SJSA1 (cell line): ENCODE measurements at places on chromosomes 1 and 21.

- DNase-seq, result no peak
Observed at GRCh38 chr1:114499478-114499877, 11.5 kb downstream of the TRIM33 start.

- DNase-seq, result no peak
Observed at GRCh38 chr1:213409208-213409631, 358.2 kb downstream of the RPS6KC1 start.

DNA sequence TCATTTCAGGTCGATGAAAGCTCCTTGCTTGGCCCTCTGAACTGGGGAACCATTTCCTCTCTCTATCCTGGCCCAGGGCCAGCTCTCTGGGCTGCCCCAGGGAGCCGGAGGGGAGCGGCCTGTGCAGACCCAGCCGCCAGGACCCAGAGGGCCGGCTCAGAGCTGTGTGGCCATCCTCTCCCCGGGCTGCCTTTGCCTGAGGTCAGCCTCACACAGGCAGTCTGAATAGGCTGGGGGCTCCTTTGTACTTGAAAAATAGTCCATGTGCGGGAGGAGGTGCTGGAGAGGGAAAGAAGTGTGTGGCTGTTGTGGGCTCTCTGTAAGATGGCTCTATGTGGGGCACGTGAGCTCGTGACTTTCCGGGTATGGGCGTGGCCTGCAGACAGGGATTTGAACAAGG lies 275.1 kb upstream of the VAMP3 start:
- no peak for DNase-seq

GRCh38 chr1:39195166-39196111 lies 9.1 kb upstream of the MACF1 start:
- DNase-seq, result peak; percentile 72

GRCh38 chr1:94060720-94061119 lies 60.2 kb downstream of the ABCA4 start:
- no peak for DNase-seq

DNA sequence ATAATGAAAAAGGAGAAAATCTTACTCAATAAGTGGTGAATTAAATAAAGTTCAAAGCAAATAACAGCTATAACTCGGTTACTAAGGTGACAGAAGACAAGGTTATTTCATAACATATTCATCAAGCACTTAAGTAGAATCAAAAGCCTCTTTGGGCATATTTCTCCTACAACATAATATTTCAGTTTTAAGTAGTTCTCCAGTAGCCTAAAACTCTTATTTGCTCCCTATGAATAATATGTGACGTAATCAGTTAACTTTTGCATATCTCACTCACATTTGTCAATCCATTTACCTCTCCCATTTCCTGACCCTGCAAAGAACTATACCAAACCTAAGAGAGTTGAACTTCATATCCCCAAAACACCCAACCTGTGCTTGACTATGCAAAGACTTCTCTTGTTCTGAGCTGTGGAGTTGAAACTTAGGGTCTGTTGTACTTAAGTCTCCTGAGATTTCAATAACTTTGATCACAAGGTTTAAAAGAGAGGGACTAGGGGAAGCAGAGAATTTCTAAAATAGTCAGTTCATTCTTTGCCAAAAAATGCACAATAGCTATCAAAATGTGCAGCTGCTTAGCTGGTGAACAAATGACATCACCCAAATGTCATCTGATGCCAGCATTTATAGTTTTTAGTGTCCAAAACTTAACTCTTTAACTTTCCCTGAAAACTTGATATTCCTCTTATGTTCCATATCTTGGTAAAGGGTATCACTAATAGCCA lies 37.2 kb downstream of the TTLL7 start:
- DNase-seq, result no peak

GRCh38 chr1:89734442-89734841 lies 86.4 kb upstream of the LRRC8D start:
- DNase-seq, result no peak

- peak; percentile 85 for DNase-seq
Observed at GRCh38 chr1:112637254-112638109, 17.9 kb downstream of the CAPZA1 start.

DNA sequence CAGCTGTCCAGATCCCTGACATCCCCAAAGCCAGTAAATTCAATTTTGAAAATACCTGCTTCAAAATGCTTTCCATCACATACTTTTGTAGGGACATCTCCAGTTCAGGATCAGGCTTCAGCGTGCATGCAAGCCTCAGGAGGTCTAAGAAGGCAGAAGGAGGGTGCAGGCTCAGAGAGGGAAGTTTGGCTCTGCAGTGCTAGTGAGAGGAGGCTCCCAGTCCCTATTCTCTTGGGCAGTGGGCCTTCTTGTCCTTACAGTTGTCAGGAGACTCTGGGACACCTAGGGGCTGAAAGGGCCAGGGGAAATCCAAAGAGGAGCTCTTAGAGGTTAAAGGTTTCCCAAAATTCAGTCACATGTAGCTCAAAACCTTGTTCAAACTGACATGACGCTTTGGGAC lies 20.1 kb downstream of the ADCY10 start:
- no peak for DNase-seq

DNA sequence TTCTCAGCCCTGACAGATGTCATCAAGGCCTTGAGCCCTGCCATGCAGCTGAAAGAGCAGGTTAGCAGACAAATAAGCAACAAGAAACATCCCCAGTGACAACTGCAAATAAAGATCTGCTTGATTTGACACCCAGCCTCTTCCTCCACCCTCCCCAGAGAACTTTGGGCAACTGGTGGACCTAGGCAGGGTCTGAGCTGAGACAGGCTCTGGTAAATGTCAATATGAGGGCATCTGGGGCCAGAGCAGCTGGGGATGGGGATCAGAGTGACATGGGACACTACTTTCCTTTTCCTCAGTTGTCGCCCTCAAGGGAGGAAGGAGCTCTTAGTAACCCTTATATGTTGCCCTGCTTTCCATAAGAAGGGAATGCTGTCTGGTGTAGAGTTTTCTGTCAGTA lies 544.1 kb downstream of the NEGR1 start:
- DNase-seq, result no peak

DNA sequence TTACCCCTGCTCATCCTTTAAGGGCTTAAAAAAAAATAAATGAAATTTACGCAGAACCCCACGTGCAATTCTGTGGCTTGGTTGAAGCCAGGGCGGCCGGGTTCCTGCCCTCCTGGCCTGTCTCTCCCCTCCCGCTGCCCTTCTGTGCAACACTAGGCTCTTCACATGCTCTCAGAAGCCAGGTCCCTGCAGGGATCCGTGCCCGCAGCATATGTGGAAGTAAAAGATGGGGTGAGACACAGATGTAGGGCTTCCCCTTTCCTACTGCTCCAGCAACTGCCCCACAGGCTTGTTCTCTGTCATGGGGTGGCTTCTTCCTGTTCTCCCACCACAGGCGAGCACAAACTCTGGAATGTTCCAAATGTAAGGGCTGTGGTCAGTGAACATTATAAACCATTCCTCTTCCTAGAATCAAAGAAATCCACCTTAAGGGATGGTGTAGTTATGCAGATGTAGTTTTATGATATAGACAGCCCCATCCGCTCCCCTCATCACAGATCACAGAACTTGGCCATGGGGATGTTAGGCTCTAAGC lies 535.4 kb downstream of the KIF26B start:
- DNase-seq, result no peak

DNA sequence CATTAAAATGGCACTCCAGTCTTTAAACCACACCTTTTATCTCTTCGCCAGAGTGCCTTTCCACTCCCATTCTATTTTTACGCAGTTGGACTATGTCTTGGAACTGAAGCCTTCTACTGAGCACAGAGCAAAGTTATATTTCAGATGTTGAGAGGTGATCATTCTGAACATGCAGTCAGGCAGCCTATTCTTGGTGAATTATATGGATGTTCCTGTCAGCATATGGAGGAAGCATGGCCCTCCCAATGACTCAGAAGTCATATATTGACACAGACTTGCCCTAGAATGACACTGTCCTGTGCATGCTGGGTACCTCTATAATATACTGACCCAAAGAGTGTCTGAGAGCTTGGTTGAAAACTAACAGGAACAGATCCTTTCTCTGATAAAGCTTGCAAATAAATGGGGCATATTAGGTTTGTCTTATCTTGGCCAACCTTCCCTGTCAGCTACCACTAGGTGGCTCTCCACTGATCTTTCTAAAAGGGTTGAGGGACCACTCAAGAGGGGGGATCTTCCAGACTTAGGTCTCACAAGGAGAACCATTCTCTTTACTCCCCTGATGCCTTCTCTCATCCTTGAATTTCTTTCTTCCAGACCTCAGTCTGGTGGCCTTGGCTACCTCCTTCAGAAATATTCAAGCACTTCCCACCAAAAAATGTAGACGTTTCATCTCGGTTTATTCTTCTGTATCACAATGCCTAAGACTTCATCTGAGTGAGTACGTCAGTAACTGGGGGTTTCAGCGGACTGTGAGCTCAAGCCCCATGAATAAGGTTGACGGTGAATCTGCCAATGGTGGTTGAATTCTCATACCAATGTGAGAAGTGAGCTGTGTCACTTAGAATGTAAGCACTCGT lies 11.8 kb upstream of the ALG14 start:
- peak; percentile 34 for DNase-seq

- DNase-seq, result no peak
Observed at GRCh38 chr1:112021263-112021662, 31.8 kb upstream of the KCND3 start.

DNA sequence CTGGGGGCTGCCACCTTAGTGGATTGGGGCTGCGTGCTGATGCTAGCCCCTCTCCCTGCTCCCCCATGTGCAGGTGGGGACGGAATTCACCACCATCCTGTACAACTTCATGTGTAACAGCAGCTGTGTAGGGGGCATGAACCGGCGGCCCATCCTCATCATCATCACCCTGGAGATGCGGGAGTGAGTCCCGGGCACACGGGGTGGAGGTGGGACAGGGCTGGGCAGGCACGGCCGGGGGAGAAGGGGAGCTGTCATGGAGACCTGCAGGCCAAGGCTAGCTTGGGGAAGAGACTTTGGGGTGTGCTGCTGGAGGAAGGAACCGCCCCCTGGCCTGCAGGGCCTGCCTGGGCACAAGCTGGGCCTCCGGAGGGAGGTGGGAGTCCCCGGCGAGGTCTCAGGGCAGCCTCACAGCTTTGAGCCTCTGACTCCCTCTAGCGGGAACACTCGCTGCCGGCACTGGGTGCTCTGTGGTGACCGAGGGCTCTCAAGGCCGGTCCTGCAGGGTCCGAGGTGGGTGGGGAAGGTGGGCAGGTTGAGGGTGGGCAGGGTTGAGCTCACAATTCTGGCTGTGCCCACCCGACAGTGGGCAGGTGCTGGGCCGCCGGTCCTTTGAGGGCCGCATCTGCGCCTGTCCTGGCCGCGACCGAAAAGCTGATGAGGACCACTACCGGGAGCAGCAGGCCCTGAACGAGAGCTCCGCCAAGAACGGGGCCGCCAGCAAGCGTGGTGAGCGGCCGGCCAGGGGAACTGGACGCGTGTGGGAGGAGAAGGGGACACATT lies 25.0 kb upstream of the CCDC27 start:
- no peak for DNase-seq

DNA sequence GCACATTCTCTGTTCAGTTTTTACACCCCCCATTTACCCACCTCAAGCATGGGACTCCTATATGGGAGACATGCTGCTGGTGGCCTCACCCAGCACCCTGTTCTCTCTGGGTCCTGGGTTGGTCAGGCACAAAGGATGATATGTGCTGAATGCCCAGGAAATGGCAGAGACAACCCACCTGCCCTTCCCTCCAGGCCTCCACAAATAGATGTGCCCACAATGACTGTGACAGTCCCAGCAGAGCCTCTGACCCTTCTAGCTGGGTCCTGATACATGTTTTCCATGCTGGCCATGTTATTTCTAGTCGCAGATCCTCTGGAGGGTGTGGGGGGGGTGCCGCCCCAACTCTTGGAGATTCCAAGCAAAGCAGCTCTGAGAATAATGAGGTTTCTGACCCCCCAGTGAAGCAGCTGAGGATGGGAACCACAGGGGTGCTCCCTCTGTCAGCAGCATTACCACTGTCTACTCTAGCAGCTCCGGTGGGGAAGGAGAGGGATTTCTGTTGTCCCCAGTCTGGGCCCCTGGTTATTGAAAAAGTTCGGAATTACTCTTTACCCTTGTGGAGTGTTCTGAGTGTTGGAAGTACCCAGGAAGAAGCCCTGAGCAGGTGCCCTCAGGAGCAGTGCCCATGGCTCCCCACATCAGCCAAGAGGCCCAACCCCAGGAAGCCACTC lies 1.2 kb upstream of the CCDC28B start:
- DNase-seq, result no peak

- DNase-seq, result peak; percentile 51
Observed at GRCh38 chr1:160291248-160292220, 6.6 kb upstream of the PEX19 start.

GRCh38 chr1:31679091-31679490 lies 24.7 kb downstream of the COL16A1 start:
- DNase-seq, result no peak

GRCh38 chr1:206427291-206427690 lies 43.0 kb upstream of the IKBKE start:
- DNase-seq, result no peak

DNA sequence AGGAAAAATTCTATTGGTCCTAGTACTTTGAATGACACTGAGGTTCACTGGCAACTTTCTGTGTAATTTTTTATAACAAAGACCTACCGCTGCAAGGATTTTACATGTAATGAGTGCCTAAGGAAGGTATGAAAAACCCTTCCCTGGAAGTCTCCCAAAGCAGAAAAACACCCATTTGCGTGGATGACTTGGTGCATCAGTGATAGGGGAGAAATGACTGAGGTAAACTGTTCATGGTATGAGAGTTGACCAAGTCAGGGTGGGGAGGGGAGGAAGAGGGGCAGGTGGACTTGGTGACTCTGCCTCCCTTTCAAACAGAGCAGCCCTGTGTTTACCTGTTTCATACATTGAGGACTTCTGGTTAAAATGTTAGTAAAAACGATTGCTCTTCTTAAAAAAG lies 78.8 kb upstream of the IPO9 start:
- DNase-seq, result no peak

DNA sequence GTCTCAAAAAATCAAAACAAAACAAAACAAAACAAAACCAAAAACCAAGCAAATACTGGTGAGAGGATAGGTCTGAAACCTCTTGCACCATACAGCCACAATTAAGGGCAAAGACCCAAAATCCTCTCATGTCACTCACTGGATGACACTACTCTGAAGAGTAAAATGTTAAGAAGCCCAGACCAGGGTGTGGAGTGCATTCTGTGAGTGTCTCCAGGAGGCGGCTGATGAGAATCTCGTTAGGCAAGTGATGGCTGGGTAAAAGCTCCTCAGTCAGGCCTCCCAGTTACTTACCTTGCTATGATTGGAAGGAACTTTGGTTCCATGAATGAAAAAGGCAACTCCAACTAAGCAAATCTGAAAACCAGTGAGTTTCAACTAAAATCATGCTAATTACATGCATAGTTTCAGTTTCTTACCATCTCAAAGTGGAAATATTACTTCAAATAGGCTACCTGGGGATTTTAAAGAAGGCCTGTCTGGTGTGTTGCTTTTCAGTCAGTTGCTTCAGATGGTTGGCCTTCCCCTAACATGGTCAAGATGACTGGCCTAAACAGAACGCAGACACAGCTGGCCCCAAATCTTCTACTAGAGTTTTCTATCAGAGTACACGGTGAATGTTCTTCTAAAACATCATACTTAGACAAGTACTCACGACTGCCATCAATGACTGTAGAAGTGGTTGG lies 95.1 kb downstream of the KIAA0319L start:
- DNase-seq, result no peak

DNA sequence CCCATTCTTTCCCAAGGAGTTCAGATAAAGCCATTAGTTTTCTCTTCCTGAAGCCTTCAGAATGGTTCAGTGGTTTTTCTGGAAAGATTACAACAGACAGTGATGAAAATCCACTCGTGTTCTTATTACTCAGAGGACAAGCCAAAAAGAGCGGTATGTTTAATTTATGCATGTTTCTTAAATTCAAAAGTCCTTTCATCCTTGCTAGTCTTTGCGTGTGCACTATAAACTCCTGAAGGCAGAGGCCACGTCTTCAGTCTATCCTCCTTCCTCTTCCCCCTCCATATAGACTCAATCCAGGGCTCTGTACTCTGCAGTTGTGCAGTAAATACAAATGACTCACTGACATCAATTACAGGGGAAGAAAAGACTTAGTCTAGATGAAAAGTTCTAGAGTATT lies 409.2 kb upstream of the PLXNA2 start:
- DNase-seq, result no peak
